ENCODE measurements at places on chromosomes 2 and 18.
A peak's percentile ranks its signal among the peaks of the same experiment; 100 is the strongest.

- DNase-seq: no peak
Measured at GRCh38 chr18:36663312-36663711, 165.5 kb downstream of the TPGS2 start.

- no peak for DNase-seq
Measured at GRCh38 chr2:211270257-211270656, 713.9 kb downstream of the CPS1 start.

GRCh38 chr2:112010751-112011150 lies 44.3 kb upstream of the TMEM87B start:
- DNase-seq: no peak

- no peak for DNase-seq
Measured at GRCh38 chr2:98540536-98540935, 67.8 kb downstream of the COA5 start.

DNA sequence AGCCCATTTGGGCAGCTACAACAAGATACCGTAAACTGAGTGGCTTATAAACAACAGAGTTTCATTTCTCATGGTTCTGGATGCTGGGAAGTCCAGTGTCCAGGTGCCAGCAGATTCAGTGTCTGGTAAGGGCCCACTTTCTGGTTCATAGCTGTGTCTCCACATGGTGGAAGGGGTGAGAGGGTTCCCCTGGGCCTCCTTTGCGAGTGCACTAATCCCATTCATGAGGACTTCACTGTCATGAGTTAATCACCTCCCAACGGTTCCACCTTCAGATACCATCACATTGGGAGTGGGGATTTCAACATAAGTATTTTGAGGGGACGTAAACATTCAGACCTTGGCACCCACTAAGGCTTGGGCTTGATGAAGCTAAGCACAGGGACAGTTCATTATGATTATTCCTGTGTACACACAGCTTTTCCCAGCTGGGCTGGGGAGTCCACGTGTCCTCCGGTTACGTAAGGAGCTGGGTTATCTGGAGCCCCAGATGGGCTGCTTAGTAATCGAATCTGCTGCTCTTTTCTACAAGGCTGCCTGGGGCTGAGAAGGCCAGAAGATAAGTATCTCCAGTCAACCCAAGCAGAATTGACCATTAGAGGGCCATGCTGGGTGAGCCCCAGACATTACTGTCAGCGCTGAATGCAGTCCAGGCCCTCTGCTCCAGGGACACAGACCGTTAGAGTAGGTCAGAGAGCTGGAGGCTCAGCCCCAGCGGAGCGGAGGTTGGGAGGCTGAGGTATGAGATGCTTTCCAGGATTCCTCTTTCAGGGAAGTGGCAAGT lies 42.7 kb downstream of the EPAS1 start:
- no peak for DNase-seq

DNA sequence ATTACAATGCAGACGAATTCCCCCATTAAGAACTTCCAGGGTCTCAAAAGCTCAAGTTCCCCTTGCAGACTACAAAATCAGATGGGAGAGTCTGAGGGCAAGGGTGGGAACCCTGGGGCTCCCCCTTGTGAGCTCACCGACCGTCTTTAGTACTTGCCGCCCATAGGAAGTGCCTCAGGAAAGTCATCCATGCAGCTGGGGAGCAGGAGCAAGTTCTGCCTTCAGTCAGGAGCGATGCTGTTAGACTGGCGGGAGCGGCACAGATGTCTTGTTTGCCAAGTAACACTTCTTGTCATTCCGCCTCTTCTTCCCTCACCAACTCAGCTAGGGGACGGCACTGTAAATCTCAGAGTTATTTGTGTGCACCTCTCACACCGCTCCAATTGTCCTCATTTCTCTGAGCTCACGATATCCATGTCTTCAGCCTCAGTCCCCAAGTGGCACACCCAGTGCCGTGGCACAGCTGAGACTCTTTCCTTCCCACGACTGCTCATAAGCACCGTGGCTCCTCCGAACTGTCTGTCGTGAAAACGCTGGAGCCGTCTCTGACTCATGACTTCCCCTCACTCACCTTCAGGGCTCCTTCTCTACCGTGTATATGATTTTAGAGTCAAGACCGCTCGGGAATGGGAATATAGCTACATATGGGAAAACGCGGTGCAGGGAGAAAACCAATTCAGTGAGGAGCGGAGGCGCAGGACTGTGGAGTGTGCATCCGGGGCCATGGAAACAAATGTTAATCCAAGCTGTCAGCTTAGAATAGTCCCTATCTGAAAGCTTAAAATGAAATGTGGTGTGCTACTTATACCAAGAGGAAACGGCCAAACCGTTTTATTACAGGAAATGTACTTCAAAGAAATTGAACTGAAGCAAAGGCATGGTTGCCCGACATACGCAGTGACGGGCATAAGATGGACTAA lies 34.0 kb downstream of the UXS1 start:
- DNase-seq: peak; percentile 66

- no peak for DNase-seq
Measured at GRCh38 chr2:61404438-61404837, 66.4 kb downstream of the USP34 start.

GRCh38 chr18:54223568-54224241 lies 764 bp downstream of the MBD2 start:
- peak; percentile 26 for DNase-seq

- DNase-seq: no peak
Measured at GRCh38 chr18:55384551-55385275, 203.3 kb downstream of the TCF4 start.

GRCh38 chr2:102137138-102137537 lies 5.4 kb upstream of the IL1R1 start:
- no peak for DNase-seq

DNA sequence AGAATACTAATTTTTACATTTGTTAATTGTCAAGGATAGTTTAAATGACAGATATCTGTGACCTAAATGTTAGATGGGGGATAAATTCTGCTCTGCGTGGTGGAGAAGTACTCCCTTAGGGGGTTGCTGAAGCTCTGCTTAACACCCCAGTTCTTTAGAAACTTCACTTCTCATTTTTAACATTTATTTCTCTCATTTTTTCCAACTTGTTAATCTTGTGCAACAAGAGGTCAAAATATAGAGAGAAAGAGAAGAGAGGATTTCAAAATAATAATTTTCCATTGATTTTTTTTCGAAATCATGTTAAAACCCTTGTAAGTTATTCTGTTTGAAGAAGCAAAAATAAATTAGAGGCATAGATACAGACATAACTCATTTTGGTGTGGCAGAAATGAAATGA lies 61.3 kb upstream of the SLC8A1 start:
- no peak for DNase-seq

GRCh38 chr2:60445684-60446179 lies 107.7 kb downstream of the BCL11A start:
- no peak for DNase-seq

GRCh38 chr2:214902286-214902685 lies 92.8 kb upstream of the BARD1 start:
- no peak for DNase-seq

- DNase-seq: no peak
Measured at GRCh38 chr2:180394305-180394704, 387.2 kb upstream of the CWC22 start.

DNA sequence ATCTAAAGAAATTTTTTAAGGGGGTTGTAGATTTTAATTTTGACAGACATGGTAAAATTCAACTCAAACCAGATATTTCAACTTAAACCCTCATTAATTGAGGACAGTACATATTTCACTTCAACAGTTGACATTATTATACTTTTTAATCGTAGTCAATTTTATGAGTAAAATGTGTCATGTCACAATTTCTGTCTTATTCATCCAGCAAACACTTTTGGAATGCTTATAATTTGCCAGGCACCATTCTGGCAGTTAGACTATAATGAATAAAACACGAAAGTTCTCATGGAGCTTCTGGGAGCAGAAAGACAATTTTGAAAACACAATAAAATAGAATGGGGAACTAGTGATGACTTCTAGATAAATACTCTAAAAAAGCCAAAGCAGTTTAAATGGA lies 1094.8 kb downstream of the SUCLG1 start:
- no peak for DNase-seq

DNA sequence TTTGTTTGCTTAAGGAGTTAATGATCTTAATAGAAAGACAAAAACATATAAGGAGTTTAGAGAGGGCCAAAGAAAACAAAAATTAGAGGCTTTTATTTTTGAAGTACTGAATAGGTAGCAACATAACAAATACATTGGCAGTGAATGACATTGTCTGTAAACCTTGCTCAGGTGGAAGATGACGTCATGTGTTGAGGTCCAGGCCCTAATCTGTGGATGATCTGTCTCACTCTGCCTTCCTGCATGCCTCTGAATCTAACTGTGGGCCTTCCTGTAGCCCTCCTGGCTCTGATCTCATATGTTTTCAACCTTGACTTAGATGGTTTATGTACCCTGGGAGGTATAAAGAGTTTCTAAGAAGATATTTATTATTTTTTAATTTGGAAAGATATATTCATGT lies 58.1 kb upstream of the DYNAP start:
- DNase-seq: no peak

DNA sequence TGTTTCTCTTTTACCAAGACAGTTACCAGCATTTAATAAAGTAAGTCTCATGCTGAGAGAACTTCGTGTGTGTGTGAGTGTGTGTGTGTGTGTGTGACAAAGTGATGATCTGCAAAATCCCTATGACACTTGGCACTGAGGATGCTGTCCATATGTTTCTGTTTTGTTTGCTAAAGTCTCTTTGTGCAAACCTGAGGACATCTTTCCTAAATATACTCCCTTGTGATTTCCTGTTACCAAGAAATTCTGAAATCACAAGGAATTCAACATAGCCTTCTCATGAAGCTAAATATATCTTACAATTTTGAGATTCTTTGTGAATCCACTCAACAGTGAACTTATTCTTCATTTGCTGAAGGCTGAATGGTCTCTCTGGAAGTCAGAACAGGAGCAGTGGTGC lies 1359.7 kb upstream of the NRXN1 start:
- no peak for DNase-seq

DNA sequence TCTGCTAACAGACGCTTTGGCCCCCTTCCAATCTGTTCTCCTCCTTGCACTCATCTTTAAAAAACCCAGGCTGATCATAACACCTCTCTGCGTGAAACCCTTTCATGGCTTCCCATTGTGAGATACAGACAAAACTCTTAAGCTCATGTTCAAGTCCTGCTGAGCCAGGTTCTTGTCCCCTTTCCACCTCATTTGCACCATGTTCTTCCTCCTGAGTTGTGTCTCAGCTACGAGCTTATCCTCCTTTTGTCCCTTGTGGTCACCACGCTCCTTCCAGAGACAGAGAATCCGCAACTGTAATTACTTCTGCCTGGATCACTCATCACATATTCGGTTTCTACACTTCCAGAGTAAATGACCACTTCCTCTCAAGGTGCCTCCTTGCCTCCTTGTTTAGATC lies 238.8 kb downstream of the ACTR3 start:
- DNase-seq: no peak
